Left hindlimb (tissue), 1 donor: ENCODE measurements at places on chromosomes 16 and 17.

DNA sequence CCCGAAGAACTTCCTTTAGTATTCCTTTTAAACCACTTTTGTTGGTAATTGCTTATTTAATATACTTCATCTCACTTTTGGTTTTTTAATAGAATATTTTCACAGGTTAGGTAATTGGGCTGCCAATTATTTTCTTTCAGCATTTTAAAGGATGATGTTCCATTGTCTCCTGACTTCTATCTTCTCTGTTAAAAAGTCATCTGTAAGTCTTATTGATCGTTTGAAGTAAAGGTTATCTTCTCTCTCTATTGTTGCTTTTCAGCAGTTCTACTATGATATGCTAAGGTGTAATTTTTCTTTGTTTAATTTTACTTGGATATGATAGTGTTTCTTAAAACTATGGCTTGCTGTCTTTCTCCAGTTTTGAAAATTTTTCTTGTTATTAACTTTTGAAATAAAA is 307.5 kb downstream of the MAP2K4 start:
- DNase-seq = no peak

DNA sequence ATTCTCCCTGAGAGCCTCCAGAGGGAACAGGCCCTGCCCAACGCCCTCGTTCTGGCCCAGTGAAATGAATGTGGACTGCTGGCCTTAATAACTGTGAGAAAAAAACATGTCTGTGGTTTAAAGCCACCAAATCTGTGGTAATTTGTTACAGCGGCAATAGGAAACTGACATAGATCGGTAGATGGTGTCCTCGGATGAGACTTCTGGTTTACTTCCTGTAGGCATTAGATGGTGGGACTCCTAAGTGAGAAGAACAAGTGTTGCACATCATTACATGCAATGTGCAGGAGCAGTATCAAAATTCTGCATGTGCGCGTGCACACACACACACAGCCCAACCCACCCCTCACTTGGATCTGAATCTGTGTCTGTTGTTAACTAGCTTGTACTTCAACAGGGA is 42.0 kb downstream of the CDK5R1 start:
- no peak for DNase-seq

DNA sequence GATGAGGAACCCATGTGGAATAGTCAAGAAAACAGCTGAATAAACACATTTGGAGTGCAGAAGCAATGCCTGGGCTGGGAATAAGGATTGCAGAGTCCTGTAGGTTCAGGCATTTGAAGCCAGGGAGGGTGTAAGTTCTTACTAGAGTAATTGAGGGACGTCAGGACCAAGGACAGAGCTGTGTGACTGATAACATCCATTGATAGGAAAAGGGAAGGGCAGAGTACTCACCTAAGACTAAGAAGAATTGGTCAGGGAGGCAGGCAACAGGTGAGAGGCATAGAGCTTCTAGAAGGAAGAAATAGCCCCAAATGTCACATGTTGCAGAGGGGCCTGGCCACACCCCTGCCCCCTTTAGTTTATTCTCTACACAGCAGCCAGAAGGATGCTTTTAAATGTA is 79.8 kb upstream of the TMEM132E start:
- DNase-seq = no peak

GRCh38 chr17:79625706-79626105 is 14.9 kb upstream of the RBFOX3 start:
- DNase-seq = no peak

GRCh38 chr16:89317729-89318429 is 100.4 kb downstream of the ZNF778 start:
- peak; percentile 23 for DNase-seq

DNA sequence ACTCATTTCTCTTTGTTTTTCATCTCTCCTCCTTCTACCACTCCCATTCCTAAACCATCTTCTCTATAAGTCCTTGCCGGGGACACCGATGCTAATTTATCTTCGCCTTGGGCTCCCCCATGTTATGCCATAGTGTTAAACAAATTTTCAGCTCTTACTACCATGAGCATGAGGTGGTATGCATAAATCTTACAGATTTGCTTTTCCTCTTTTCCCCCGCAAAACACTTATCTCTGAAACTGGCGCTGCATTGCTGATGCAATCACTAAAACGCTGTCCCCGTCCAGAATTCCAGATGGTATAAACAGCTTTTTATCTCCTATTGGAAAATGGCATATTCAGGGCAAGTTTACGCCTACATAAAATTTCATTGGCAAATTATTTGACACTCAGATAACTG is 673.6 kb upstream of the CDH8 start:
- DNase-seq = no peak

GRCh38 chr16:15970743-15971439 is 21.5 kb downstream of the ABCC1 start:
- no peak for DNase-seq
